ENCODE measurements at places on chromosomes 5 and 9.

DNA sequence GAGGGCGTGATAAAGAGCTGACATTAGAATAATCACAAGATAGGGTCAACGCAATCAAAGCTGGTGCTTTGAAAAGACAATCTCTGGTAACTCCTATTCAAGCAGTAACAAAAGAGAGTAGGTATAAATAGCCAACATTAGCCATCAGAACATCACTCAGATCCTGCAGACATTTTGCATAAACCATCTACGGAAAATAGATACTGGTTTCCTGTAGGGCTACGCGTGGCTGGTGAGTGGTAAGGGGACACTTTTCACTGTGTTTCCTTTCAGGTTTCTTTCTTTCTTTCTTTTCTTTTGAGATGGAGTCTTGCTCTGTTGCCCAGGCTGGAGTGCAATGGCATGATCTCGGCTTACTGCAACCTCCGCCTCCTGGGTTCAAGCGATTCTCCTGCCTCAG is 22.3 kb downstream of the TTF1 start:
- no peak for DNase-seq

DNA sequence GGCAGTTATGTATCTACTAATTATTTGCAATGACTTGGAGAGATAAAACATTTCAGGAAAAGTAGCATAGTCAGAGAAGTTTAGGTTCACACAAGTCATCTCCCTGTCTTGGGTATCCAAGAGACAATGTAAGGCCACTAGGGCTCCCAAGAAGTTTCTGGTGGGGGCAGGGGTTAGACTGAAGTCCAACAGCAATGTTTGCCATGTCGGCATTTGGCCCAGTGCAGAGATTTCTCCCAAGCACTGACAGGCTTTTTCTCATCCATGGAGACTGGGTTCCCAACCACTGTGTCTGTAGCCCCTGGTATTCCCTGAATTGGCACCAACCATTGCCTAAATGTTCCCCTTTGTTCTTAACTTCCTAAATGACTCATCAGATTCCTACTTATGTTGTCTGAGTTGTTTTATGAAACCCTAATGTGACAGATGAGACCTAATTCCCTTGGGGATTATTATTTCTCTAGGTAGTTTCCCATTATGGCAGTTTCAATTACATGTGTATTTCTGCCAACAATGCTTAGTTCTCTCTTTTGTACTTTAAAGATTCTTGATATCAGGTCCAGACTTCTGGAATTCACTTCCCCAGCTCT is 103.6 kb upstream of the EGFLAM start:
- DNase-seq = no peak

- DNase-seq = no peak
These were observed 32.5 kb downstream of the GLT6D1 start for GRCh38 chr9:135606885-135607259.

- DNase-seq = no peak
These were observed 1.3 kb downstream of the PCSK5 start for GRCh38 chr9:75891771-75892215.

GRCh38 chr9:75071530-75072122 is 16.3 kb downstream of the NMRK1 start:
- peak; percentile 44 for DNase-seq
